ENCODE measurements at places on chromosomes 4 and X. TPM values are rescaled to one million over a fixed set of nuclear protein-coding genes. Genes with fewer than 3 reads are reported as not detected.

DNA sequence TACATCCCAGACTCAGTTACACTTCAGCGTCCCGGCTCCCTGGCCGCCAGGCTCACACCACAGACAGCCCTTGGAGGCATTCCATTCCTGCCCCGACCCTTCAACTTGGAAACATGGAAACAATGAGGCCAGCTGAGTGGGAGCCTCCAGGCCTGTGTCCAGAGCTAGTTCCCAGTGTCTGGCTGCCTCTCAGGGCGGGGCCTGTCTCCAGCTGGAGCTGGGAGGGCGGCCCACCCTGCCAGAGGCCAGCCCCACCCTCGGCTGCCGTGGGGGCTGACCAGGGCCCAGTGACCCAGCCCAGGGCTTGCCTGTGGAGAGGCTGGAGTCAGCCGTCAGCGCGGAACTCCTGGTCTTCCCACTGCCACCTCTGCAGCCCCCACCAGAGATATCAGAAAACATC is 37.4 kb upstream of the SPON2 start:
- no peak for DNase-seq

The CCDC120 gene
- 4.7 TPM for total RNA-seq

DNA sequence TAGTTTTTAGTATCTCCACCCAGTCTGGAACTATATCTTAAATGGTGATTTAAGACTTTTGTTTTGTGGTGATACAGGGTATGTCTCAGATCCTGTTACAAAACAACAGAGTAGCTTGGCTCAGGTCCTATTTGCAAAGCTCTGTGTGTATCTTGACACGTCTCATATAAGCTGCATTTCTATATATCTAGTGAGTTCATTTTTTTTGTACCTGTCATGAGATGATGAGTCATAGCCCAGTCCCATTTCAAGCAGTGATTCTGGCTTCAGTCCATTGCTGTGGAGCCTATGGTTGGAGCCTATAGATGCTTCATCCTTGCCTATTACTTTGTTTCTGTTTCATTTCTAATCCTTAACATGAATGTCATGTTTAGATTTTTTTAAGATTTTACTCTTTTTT is 23.0 kb downstream of the GRXCR1 start:
- DNase-seq = no peak

DNA sequence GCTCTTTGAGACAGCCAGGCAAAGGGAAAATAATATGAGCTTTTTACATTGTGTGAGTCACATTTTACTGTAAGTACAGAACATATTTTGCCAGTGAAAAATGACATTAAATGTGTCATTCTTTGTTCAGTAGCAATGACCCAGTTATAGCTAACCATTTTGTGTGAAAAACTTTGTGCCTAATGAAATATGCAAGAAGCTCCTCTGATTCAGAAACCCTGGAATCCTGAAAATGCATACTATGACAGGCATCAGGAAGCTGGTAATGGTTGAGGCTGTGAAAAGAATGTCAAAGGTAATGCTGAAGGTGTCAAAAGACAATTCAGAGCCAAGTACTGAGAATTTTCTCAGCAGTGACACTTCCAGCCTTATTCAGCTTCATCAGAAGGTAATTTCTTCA is 549.5 kb upstream of the SMIM31 start:
- DNase-seq = no peak

GRCh38 chrX:49072712-49073095 is 1.1 kb downstream of the PRAF2 start:
- DNase-seq = peak; percentile 70

- DNase-seq = no peak
Measured at GRCh38 chr4:29852537-29852936, 867.6 kb upstream of the PCDH7 start.

The OTUD6A gene
- not detected for total RNA-seq

The WDR17 gene
- total RNA-seq = 1.0 TPM

The STATH gene
- not detected for total RNA-seq

The ZNF157 gene
- 0.31 TPM for total RNA-seq

All from H7 (cell line).